ENCODE measurements at places on chromosomes 7 and 10.

DNA sequence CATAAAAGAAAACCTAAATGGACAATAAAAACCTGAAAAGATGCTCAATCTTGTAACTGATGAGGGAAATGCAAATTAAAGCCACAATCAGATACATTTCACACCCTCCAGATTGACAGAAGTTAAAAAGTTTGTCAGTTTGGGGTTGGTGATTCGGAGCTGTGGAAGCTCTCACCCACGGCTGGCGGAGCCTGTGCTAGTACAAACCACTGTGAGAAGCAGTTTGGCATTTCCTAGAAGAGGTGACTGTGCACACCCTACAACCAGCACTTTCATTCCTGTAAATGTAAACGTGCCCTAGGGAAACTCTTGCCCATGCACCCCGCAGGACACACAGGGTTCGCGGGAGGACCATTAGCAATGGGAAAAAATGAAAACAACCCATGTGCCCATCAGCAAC lies 114.1 kb downstream of the BMS1 start:
- DNase-seq, result no peak

DNA sequence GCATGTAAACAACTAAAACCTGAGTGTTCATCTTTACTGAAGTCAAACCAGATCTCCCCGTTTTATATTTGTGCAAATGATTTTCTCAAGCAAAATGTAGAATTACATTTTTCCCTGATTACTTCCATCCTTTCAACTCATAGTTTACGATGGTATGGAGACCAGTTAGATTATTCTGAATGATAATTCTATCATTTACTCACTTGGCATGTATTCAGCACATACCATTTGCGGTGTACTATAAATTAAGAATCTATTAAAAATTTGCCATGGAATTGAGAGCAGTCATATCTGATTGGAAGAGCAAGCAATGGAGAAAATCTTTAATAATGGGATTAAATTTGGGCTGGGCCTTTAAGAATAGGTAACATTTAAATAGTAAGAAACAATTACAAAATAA lies 22.4 kb downstream of the DNAJC1 start:
- DNase-seq, result no peak

DNA sequence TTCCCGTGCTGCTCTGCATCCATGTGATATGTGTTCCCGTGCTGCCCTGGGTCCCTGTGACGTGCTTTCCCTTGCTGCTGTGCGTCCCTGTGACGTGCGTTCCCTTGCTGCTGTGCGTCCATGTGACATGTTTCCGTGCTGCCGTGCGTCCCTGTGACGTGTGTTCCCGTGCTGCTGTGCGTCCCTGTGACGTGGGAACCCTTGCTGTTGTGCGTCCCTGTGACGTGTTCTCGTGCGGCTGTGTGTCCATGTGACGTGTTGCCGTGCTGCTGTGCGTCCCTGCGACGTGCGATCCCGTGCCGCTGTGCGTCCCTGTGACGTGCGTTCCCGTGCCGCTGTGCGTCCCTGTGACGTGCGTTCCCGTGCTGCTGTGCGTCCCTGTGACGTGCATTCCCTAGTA lies 45.8 kb downstream of the WDR37 start:
- DNase-seq, result no peak

DNA sequence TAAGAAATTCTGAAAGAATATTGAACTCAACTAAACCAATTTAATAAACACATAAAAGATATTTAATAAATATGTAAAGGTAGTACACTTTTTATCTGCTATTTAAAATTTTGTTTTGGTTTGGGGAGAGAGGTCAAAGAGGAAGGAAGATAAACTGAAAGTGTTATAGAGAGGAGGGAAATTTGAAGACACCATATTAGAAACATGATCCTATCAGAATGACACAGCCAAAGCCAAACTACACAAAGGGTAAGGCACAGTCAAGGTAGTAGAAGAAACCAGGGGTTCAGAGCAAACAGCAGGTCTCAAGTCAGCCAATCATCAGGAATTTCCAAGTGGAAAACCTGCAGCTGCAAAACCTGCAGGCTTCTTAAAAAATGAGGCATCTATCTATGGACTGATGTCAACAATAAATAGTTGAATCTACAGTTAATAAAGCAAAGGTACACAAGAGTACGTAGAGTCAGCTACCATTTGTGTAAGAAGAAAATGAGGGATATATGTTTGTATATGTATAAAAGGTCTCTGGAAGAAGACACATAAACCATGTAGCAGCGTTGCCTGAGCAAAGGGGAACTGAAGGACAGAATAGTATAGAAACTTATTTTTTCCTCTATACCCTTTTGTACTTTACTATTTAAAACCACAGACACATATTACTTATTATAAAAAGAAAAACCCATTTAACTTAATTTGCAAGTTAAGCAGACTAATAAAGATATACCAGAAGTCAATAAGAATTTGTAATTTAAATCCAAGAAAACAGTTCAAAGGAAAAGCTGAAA lies 10.0 kb downstream of the ZNF800 start:
- DNase-seq, result no peak

GRCh38 chr7:146805082-146805481 lies 688.5 kb downstream of the CNTNAP2 start:
- no peak for DNase-seq

GRCh38 chr7:6446838-6447580 lies 745 bp downstream of the DAGLB start:
- DNase-seq, result peak; percentile 14

- DNase-seq, result no peak
Measured at GRCh38 chr10:6600224-6600987, 20.3 kb upstream of the PRKCQ start.

DNA sequence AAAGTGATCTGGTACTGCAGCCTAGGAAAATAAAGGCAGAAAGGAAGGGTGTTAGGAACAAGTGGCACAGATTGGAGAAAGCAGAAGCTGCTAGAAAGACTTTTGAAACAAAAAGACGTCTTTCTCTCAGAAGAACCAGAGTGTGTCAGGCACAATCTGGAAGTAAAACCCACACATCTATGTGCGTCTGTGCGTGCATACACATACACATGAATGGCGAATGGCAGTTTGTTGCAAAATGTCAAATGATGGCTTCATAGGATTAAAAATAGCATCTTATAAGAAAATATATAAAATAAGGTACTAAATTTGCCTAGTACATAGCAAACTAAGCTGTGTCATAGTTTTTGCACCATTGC lies 246.3 kb downstream of the CDK14 start:
- no peak for DNase-seq

- no peak for DNase-seq
Measured at GRCh38 chr7:37195388-37195787, 253.3 kb downstream of the ELMO1 start.

- DNase-seq, result no peak
Measured at GRCh38 chr10:61935077-61935476, 33.6 kb downstream of the ARID5B start.

DNA sequence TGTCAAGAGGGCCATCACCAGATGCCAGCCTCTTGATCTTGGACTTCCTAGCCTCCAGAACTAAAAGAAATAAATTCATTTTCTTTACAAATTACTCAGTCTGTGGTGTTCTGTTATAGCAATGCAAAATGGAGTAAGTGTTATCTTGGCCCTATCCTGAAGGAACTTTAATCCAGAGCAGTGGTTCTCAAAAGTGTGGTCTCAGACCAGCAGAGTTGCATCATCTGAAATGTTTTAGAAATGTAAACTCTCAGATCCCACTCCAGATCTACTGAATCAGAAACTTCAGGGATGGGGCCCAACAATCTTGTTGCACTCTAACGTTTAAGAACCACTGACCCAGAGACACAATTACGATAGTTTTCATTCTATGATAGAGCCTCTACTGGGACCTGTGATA lies 3.2 kb upstream of the SUPV3L1 start:
- no peak for DNase-seq

GRCh38 chr10:126663880-126664279 lies 6.6 kb downstream of the C10orf90 start:
- DNase-seq, result no peak

GRCh38 chr7:18420108-18420507 lies 75.4 kb upstream of the HDAC9 start:
- DNase-seq, result no peak

- DNase-seq, result no peak
Measured at GRCh38 chr10:79258894-79259293, 88.4 kb upstream of the PPIF start.

DNA sequence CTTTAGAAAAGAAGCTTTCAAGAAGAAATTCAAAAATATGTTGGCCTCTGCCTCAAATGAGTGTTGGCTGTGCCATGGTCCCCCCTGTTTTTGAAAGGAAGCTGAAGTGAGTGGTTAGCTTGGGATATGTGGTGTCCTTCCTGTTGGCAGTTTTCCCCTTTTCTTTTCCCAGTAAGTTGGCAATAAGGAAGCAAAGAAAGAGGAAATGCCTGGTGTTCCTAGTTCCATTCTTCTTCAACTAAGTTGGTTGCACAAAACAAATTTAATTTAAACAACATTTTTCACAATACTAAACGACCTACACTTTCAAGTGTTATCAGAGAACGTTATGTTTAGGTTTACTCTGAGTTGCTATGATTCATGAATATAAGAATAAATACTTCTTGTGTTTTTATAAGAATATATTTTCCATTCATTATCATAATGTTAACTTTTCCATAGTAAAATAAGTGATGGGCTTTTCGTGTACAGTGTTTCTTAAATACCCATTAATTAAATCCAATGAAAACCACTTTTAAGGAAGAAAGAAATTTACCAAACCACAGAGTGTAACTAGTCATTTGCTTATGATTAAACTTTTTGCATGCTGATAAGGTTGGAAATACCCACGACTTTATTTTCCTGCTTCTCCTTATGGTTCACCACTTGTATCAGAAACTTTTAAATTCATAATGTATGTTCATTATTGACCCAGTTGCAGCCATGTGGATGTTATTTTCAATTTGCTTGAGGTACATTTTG lies 7.7 kb downstream of the HDAC9 start:
- no peak for DNase-seq

DNA sequence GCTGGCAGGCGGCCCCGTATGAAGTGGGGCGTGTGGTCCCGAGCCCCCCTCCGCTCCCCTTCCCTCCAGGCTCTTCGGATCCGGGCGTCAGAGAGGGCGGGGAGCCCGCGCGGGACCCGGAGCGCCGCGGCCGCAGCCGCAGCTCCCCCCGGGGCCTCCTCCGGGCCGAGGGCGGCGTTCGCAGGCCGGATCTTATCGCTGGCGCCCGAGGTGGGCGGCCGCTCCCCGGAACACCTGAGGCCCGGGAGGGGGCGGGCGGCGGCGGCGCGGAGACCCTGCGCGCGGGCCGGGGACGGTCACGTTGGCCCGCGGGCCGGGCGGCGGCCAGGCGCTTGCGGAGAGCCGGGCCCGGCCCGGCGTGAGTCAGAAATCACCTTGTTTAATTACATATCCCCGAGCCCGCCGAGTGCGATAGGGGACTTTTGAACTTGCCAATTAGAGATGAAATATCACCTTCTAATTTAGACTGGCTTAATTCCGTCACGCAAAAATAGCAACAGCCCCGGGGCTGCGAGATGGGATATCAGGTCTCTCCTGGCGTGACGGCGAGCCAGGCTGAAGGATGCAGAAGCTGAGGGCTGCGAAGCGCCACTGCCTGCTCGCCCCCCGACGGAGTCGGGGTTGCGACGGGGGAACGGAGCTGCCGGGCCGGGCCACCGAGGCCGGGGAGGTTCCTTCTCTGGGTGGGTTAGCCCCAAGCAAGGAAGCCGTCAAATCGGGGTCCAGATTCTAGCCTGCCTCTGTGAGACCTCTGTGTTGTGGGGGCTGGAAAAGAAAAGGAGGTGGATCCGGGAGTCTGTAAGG lies 43.4 kb downstream of the LDB3 start:
- no peak for DNase-seq
